SJCRH30 (cell line): ENCODE measurements at places on chromosomes 13 and 19. TPM values are rescaled to one million over a fixed set of nuclear protein-coding genes. Genes with fewer than 3 reads are reported as not detected.

Gene CGB8
- not detected in 2 replicates for total RNA-seq

Gene ATP7B
- total RNA-seq, result 1.8 TPM in 2 replicates

Gene GSX1
- not detected in 2 replicates for total RNA-seq

Gene THSD8
- total RNA-seq, result not detected in 2 replicates

Gene LRG1
- 0.15 and 0.38 TPM in 2 replicates for total RNA-seq

Gene TTC9B
- total RNA-seq, result not detected in 2 replicates

Gene TYROBP
- not detected in 2 replicates for total RNA-seq

Gene ATP8A2
- total RNA-seq, result 0.34 and 0.43 TPM in 2 replicates

Gene BRCA2
- 19.5 and 22.9 TPM in 2 replicates for total RNA-seq

- DNase-seq, result no peak
These were observed 145.7 kb downstream of the MIPEP start for GRCh38 chr13:23743278-23744076.

DNA sequence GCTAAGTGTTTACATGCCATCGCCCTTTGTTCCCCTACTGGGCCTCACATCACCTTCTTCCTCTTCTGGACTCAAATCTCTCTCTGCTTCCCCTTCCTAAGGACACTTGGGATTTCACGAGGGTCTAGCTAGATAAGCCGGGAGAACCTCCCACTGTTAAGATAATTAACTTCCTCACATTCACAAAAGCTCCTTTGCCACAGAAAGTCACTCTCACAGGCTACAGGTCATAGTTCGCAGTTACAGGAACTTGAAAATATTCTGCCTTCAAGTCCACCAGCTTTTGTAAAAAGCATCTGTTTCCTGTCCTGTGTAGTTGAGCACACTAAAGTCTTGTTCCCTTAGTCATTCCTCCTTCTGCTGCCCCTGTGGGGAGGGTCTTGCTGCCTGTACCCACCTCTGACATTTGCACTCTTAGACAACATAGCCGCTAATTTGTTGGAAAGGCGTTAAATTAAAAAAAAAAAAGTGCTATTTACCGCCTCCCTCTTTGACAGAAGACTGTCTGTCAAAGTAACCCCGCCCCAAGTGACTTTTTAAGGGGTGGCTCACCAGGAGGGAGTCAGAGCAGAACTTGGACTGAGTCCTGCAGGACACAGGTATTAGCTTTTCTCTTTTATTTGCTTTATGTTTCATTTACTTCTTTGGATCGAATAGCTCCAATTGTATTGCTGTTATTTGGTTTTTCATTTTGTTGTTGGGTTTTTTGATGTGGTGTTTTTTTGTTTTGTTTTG is 26.8 kb upstream of the CEACAM21 start:
- DNase-seq, result no peak

- peak; percentile 36 for DNase-seq
These were observed 32.9 kb downstream of the TSHZ3 start for GRCh38 chr19:31316201-31316951.

DNA sequence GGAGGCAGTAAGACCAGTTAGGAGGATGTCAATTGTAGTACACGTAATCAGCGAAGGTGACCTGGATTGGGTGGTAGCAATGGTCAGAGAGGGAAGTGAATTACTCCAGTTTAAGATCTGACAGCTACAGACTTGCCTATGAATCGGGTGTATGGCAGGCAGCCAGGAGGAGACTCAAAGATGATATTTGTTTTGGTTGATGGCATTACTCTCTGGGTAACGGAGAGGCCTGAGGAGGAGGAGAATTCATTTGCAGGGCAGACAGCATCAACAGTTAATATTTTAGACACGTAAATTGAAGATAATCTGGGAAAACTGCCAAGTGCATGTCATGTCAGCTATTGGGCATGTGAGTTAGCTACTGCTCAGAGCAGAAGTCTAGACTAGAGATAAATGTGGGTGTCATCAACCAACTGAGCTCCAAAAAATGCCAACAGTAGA is 109.2 kb downstream of the SGCG start:
- DNase-seq, result no peak

DNA sequence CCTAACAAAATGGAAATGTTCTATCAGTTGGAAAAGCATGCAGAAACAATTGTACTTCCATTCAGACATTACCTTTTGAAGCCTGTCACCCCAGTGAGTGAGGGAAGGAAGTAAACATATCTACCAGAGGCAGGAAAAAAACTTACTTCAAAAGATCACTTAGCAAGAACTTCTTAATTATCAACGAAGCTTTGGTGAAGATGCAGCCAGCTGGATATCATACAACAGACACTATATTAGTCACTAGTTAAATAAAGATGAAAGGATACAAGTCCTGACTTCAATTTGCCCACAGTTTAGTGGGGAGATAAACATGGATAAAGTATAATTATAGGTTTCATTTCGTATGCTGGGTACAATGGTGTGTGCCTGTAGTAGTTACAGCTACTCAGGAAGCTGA is 148.8 kb downstream of the TNFRSF19 start:
- DNase-seq, result no peak

GRCh38 chr19:18743784-18744418 is 47.2 kb downstream of the COMP start:
- no peak for DNase-seq

GRCh38 chr19:47330466-47330869 is 1.5 kb upstream of the C5AR2 start:
- no peak for DNase-seq

DNA sequence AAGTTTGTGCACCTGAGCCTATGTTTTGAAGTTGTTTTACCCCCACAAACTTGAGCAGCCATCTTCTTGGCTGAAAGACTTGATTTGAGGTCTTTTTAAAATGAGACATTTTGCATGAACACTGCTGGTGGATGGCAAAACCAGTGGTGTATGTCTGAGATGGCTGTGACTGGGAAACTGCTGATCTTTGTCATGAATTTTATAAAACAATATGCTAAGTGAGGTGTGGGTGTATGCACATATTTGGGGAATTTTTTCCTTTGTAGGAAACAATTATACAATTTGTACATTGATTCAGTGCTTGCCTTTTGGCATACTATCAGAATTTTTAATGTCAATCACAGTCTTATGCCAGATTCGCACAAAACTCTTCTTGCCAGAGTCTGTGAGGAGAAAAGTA is 52.5 kb downstream of the ZAR1L start:
- no peak for DNase-seq

DNA sequence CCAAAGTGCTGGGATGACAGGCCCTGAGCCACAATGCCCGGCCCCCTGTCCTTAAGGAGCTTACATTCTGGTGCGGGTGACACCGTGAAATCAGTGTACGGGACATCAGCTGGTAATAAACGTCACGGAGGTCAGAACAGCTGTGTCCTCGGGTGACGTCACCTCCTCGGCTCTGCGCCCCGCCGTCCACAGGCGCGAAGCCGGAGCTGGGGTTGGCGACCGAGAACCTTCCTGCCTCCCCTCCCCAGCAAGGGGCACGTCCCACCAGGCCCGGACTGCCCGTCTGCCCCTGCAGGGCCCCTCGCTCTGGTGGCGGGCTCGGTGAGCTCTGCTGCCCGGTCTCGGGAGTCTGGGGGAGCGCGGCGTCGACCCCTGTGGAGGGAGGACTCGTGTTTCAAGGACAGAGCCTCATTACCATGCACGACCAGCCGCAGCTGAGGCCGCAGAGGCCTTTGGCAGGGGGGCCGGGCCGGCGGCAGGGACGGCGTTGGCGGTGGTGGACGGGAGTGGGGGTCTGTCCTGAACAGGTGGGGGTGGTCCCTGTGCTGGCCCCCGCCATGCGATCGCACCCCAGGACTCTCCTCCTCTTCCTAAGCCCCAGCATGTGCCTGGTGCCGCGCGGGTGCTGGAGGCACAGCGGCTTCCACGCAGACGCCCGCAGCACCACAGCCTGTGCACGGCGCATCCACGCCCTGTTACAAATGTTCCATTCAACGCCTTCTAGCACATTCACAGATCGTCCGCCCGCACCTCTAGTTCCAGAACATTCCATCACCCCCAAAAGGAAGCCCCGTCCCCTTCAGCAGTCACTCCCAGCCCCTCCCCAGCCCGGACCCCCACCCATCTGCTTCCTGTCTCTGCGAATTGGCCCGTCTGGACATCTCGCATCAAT is 5.4 kb downstream of the LINGO3 start:
- peak; percentile 93 for DNase-seq

DNA sequence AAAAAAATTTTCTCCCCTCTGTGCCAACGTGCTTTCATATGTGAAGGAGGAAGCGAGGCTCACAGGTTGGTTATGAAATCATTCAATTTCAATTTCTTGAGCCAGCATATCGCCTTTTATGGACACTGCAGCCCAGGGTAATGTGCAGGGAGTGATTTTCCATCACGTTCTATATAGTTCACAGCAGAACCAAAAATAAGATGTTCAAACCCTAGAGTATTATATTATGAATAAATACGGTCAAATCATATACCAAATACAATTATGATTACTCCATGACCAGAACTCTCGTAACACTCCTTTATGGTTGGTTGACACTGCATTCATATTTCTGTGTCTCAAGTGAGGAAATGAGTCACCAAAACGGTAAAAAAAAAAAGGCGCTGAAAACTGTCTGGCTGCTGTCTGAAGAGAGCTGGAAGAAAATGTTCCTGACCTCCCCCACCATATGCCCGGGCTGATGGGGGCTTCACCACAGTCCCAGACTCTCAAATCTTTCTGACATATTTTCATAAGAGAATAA is 75.8 kb upstream of the UBAC2 start:
- DNase-seq, result peak; percentile 16

DNA sequence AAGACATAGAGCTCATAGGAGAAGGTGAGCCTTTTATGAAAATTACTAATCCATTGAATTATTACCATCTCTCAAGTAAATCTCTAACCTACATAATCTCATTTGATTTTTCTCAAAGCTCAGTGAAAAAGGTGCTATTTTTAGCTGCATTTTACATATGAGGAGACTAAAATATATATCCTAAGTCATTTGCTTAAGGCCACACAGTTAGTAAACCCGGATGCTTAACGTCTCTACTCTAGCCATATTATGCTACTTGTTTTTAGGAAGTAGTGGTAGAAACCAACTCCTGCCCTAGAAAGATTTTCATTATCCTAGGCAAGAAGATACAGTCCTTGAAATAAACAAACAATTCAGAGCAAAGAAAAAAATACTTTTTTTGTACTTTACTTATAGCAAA is 108.9 kb downstream of the RBM26 start:
- no peak for DNase-seq

- DNase-seq, result no peak
These were observed 54.7 kb upstream of the F7 start for GRCh38 chr13:113050734-113051431.

- DNase-seq, result no peak
These were observed 676 bp downstream of the BRCA2 start for GRCh38 chr13:32316028-32316339.

- DNase-seq, result no peak
These were observed 248.0 kb upstream of the TMTC4 start for GRCh38 chr13:100922599-100922998.

DNA sequence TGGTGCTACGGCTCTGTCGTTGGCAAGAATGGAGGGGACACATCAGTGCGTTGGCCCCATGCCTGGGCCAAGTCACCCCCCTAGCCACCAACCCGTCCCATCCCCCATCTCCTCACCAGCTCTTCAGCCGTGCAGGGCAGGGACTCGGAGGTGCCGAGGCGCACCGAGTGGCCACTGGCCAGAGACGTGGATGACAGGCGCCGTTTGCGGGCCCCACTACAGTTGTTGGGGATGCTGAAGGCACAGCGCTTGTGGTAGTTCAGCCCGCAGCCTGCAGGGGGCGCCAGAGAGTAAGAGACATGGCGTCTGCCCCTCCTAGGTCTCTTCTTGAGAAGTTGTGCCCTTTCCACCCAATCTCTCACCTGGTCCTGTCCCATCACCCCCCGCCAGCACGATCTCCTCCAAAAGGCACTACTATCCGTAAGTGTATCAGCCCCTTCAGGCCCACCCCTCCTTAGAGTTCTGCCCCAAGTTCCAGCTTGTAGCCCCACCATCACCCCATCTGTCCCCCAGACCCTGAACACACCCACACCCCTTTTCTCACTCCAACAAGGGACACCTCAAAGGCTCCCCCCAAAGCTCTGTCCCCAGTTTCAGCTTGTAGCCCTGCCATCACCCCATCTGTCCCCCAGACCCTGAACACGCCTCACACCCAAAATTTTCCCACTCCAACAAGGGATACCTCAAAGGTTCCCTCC is 12.4 kb downstream of the PRKD2 start:
- DNase-seq, result peak; percentile 29

DNA sequence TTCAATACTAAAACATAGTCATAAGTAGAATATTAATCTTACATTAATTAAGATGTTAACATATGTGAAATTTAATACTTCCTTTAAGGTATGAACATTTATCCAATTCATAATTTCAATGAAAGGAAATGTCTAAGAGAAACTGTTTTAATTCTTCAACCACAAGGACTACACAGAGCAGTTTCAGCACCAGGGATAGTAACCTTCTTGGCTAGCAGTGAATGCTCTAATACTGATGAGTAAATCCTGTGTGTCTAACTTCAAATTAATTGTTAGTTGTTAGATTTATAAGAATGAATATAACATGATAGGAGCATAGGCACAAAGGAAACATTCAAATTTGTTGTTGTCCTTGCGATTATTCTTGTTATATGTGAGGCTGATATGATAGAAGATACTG is 15.6 kb upstream of the NBEA start:
- peak; percentile 13 for DNase-seq

DNA sequence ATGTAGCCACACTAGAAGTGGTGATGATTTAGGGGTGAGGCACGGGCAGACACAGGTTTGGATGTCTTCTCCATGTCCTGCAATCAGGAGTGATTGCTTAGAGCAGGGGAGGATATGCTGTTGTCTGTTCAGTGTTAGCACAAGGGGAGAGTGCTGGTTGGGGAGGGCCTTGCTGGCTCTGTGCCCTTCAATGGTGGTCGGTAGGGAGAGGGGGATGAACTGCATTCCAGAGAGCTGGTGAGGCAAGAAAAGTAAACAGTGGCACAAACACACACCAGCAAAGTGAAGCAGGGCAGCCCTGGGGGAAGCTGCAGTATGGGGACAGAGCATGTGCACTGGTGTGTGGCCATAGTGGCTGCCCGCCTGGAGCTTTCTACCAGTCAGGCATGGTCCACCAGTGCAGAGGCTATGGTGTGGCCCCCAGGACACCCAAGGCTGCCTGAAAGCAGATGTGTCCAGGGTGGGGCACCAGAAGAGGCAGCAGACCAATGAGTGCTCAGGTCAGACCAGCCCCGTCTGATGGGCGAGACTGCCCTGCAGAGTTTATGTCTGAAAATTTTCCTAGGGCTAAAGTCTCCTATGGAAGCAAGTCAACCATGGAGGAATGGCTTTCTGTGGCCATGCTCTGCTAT is 1676.9 kb downstream of the PCDH9 start:
- DNase-seq, result no peak

GRCh38 chr13:111111376-111111937 is 3.7 kb upstream of the ARHGEF7 start:
- DNase-seq, result no peak

GRCh38 chr13:59793107-59793506 is 370.6 kb downstream of the DIAPH3 start:
- DNase-seq, result no peak

- DNase-seq, result no peak
These were observed 1.9 kb downstream of the PLIN4 start for GRCh38 chr19:4516199-4516938.

GRCh38 chr13:56352361-56352760 is 788.4 kb upstream of the PRR20A start:
- no peak for DNase-seq
